ENCODE measurements at places on chromosomes 16 and 17.

GRCh38 chr16:17329391-17329790, 141.4 kb downstream of the XYLT1 start:
- DNase-seq = no peak

DNA sequence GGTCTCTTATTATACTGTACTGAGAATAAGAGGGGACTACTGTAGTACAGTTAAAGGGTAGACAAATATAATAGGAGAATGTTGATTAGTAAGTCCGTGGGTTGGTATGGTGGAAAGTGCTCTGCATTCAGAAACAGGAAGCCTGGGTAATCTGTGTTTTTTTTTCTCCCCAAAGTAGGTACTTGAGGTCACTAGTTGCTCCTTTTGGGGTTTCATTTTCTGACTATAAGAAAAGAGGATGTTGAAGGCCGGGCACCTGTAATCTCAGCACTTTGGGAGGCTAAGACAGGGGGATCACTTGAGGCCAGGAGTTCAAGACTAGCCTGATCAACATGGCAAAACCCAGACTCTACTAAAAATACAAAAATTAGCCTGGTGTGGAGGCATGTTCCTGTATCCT, 42.0 kb upstream of the MMD start:
- no peak for DNase-seq

DNA sequence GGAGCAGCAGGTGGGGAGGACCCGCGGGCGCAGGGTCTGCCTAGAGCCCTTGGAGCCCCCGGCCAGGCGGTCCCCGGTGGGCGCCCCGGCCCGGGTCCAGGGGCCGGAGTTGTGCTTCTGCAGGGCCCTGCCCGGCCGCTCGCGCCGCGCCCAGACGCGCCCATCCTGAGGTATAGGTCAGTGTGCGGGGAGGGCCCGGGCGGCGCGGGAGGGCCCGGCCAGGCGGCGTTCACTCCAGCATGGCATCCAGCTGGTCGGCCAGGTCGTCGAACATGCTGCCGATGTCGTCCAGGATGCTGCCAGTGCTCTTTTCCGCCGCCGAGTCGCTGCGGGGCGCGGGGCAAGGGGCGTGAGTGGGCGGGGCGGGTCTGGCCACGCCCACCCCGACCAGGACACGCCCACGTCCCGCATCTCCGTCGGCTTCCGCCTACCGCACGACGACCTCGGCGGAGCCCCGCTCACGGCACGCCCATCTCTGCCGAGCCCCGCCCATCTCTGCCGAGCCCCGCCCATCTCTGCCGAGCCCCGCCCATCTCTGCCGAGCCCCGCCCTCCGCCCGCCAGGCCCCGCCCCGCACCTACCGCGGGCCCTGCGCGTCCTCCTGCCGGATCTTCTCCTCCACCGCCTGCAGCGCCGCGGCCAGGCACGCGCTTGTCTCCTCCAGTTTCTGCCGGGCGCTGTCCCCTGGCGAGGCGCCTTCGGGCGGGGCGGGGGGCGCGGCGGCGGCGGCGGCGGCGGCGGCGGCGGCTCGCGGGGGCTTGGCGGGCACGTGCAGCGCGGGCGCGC, 17.9 kb downstream of the CASKIN1 start:
- DNase-seq = no peak

DNA sequence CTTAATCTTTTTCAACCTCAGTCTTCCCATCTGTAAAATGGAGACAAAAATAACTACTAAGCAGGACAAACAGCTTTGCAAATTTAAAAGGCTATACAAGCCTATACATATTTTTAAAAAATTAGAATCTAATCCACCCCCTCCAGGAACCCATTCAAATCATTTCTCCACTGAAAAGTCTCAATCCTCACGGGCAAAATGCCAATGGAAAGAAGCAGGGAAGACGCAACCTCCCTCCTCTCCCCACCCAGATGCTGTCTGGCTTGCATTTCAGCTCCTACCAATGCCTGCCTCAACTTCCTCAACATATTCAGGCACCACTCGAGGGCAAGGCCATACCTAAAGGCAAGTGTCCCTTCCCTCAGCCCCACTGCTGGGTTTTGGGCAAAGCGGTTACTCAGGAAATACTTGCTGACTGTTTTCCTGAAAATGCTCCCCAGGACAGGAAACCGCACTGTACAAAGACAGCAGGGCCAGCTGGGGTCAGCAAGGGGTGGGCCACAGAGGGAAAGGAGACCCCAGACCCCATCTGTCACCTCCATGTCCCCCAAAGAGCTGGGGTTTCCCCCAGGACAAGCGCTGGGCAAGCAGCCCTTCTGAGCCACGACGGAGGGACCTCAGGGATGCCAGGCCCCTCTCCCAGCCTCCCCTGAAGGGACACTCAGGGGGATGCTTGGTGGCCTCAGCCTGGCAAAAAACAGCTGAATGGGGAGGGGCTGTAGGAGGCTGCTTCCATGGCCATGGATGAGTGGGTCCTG, 47.7 kb upstream of the DOC2B start:
- DNase-seq = no peak

DNA sequence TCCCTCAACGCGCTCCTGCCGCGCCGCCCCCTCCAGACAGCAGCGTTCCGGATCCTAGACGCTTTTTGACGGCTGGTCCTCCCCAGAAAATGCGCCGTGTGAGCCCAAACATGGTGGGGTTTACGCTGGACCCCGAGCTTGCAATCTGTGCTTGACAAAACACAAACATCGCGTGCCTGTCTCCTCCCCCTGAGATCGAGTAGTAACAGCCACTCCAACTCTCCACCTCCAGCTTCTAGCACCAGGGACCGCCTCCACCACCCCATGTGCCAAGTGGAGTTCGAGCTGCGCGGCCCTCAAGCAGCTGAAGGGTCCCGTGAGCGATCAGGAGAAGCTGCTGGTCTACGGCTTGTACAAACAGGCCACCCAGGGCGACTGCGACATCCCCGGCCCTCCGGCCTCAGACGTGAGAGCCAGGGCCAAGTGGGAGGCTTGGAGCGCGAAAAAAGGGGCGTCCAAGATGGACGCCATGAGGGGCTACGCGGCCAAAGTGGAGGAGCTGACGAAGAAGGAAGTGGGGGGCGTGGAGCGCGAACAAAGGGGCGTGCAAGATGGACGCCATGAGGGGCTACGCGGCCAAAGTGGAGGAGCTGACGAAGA, 656 bp upstream of the GEMIN4 start:
- peak; percentile 10 for DNase-seq

DNA sequence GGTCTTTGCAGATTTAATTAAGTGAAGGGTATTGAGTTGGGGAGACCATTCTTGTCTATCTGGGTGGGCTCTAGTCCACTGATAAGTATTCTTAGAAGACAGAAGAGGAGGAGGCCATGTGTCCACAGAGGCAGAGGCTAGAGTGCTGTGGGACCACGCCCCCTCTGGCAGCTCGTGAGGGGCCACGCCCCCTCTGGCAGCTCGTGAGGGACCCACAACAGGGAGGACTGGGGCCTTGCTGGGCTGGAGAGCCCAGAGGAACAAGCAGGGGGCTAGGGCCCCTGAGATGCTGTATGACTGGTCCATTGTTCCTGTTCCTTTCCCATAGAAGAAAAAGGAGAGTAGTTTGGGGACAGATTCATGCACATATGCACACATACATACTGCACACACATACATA, 106.8 kb downstream of the METRNL start:
- DNase-seq = no peak

DNA sequence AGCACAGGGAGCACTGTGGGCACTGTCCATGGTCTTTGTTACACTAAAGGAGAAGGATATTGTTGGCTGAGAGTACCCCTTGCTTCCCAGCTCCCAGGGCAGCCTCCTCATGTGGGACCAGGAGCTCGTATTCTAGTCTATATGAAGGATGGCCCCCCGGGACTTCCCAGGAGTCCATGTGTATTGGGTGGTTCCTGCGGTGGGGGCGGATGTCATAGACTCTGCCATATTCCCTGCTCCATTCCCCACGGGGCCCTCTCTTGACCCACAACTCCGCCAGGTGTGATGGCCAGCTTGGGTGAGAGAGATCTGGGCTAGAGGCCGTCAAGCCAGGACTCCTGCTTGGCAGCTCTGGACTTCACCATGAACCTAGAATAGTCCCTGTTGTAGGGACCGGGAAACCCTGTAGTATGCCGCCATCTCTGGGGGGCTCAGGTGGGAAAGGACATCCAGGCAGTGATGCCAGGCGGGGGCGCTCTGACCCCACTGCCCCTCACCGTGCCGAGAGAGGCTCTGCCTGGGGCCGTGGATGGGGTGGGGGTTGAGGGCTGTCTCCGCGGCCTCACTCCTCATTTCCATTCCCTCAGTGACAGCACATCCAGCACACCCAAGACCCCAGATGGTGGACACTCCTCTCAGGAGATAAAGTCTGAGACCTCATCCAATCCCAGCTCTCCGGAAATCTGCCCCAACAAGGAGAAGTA, 37.8 kb downstream of the OR1D5 start:
- DNase-seq = no peak

- DNase-seq = no peak
Observed at GRCh38 chr16:55495616-55496289, 13.1 kb upstream of the LPCAT2 start.

- DNase-seq = no peak
Observed at GRCh38 chr16:81513204-81514040, 68.8 kb downstream of the CMIP start.

Measured in activated CD4-positive, alpha-beta T cell treated with anti-CD3 and anti-CD28 coated beads for 1 hour (primary cell).